Muscle of leg (tissue), 16 donors: ENCODE measurements at places on chromosomes 1 and 21. TPM values are rescaled to one million over a fixed set of nuclear protein-coding genes. Genes with fewer than 3 reads are reported as not detected.

DNA sequence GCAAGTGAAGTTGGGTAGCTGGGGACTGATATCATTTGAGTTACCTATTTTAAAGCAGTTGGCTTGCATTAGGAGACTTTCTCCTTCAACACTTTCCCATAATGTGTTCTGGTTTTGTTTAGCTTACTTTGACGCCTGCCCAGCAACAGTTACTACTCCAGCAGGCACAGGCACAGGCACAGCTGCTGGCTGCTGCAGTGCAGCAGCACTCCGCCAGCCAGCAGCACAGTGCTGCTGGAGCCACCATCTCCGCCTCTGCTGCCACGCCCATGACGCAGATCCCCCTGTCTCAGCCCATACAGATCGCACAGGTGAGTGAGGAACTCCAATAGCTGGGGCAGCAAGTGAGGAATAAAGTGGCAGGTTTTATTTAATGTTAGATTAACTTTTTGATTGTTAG is 144.3 kb downstream of the CD247 start:
- DNase-seq: no peak

DNA sequence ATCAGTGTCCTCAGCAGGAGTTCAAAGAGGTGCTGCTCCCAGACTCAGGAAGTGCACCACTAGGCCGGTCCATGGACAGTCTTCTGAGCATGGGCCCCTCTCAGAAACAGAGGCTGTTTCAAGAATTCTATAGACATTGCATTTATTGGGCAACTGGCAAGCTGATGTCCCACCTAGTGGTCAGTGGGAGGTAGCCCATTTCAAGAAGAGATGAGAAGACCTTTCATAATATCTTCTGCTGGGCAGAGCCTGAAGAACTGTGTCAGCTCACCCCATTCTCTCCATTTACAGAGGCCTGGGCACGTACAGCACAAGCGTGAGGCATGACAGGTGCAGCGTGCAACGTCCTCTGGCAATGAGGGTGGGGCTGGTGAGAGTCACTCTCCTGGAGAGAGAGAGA is 216.0 kb downstream of the DYRK1A start:
- peak; percentile 74 for DNase-seq

The LENEP gene
- total RNA-seq: 0.40 TPM

DNA sequence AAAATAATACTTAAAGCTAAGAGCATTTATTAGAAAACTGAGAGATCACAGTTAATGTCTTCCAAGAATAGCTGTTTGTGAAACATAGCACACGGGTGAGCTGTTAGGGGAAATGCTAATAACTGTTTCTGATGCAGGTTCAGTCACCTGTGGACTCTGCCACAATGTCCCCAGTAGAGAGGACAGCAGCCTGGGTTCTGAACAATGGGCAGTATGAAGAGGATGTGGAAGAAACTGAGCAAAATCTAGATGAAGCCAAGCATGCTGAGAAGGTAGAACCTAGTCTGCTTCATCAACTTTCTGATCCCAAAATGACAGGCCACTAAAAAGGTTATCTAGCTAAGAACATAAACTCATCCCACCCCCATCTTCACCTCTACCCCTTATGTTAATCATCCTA is 32.6 kb downstream of the CLEC20A start:
- no peak for DNase-seq

The ILDR2 gene
- total RNA-seq: 2.5 TPM

The TP73 gene
- total RNA-seq: 0.71 TPM

The CELA2A gene
- 0.13 TPM for total RNA-seq

GRCh38 chr1:56490619-56491018 is 88.7 kb downstream of the PLPP3 start:
- no peak for DNase-seq

DNA sequence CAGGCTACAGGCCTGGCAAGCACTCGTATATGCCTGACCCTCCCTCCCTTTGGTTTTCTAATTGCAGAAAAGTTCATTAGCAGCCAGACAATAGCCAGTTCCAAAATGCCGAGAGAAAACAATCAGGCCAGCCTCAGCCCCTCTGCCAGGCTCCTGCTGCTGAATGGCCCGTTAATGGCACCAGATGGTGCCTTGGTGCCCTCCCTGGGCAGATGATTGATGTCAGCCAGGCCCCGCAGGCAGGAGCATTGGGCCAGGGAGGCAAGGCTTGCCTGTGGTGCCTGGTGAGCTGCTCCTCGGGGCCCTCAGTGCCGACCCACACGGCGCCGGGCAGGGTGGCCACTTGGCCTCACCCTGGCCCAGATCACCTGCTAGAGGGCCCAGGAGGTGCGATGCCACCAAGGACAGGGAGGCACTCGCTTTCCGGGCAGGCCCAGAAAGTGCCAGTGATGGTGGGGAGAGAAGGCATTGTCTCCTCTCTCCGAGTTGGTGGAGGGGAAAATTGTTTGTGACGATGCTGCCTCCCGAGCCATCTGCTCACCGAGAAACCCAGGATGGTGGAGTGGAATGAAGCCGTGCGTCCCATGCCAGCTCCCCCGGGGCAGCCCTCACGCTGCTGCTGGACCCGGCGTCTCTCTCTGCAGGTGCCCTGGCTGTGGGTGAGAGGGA is 28.1 kb downstream of the QSOX1 start:
- no peak for DNase-seq

DNA sequence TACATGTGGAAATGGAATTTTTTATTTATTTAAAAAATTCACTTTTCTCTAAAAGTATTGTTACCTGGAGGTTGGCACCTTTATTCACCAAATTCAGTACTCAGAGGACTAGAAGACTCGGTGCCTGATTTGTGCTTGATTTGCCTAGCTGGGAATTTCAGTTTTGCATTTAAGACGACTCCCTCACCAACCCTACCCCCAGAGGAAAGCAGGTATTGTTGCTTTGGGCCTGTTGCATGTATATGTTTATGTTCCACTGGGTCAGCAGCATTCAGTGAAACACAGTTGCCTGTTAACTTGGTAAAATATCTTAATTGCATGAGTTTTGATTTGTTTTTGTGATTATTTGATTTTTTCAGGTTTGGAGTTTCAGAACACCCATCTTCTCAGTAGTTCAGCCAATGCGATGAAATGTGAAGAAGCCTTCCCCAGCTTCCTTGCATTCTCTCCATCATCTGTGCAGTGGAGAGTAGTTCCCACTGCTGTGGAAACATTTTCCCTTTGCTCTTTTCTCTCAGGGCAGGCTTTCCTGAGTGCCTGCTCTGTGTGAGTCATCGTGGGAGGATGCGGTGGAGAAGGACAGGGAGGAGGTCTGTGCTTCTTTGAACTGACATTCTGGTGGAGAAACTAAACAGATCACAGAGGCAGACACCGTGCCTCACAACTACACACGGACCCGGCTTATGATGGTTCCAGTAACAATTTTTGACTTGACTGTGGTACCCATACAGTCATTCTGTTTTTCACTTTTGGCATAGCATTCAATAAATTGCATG is 6.4 kb downstream of the ADARB1 start:
- no peak for DNase-seq

GRCh38 chr1:93976291-93976690 is 67.1 kb upstream of the GCLM start:
- no peak for DNase-seq

DNA sequence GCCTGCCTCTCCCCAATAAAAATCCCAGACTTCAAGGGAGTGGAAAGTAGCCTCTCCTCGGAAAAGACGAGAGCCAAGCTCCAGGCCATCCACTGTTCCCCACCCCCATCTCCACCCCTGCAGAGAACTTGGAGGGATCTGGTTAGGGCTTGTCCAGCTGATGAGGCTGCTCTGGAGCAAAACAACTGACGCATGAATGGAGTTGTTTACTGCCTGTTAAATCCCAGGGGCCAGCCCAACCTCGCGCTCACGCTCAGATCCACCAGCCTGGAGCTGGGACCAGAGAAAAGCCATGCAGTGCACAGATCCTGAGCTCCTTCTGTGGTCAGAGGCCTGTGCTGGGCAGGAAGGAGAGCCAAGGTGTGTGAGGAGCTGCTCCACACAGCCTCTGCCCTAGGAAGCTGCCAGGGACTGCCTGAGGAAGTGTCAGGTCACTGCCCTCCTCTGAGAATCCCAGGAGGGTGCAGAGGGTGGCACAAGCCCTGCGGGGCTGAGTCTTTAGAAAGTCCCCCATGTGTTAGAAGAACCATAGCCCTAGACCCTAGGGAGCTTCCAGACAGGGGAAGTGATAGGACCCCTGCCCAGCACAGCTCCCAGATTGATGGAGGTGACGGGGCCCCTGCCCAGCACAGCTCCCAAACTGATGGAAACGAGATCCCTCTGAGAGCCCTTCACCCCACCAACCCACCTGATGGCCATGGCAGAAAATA is 109.0 kb upstream of the IPO9 start:
- DNase-seq: peak; percentile 91

The IL23R gene
- 0.04 TPM for total RNA-seq

DNA sequence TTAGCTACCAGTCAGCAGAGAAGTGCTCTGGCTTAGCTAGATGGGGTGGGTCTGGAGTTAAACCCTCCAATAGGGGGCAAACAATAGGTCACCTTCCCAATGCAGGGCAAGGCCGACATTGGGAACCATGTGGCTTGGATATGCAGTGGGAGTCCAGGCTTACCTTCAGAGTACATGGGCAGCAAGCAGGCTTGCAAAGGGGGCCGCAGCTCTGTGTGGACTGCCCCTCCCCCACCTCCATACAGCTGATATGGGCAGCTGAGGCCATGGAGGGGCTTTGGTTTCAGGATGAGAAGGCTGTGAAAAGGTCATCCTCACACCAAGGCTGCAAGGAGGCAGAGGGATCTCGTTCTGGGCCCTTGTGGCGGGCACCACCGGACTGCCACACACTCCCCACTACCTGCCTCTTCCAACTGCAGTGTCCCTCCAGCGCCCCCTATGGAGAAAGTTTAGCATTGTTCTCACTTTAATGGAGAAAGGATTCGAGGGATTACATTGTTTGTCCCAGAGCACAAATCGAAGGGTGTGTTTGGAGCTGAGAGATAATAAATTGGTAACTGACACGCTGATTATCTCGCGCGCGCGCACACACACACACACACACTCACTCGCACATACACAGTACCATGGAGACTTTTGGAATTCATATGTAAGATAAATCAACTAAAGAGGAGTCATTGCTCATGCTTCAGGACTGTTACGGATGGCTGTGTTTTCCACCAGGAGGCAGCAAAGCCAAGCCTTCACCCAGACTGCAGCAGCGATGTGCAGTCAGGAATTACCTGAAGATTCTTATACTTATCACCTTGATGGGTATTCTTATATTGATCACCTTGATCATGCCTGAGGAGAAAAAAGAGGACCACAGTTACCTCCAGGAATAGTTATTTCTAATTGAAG is 7.0 kb upstream of the SMCP start:
- peak; percentile 2 for DNase-seq

DNA sequence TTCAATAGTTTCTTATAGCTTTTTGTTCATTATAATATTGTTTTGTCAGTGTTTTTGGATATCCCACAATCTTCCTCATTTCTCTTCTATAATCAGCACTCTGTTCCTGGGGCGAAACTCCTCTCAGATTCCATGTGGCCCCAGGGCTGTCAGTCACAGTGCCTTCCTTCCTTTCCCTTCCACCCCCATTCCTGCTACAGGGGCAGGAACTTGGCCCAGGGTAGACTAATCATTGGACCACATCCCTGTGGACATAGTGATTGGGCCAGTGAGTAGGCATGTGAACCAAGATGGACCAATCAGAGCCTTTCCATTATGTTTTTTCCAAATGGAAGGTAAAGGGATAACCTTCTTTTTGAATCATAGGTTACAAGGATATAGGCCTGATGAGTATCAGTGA is 78.3 kb downstream of the PGM1 start:
- no peak for DNase-seq

DNA sequence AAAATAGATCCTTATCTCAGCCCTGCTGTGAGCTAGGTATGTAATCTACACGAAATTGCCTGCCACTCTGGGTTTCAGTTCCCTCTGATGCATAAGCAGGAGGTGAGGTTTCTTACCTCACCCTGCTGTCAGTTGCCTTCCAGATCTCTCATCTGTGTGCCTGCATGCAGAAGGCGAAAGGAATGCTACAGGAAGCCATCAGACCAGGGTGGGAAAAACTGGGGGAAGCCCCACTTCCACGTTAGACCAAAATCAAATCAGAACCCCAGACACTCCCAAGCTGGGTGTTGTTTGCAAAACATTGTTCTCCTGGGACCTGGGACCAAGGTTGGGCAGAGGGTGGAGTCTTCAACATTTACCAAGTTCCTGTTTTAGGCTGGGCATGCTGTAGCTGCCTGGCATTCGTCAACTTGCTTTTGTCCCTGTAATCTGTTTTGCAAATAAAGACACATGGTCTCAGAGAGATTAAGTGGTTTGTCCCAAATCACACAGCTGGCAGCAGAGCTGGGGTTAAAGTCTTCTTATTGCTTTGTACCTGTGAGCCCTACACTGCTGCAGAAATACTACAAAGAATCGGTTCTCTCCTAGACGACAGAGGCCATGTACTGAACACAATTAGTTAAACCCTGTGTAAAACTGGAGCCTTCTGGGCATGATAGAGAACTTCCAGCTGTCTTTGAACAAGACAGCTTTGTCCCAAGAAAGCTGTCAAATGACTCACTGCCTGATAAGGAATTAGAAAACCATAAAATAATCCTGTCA is 389.7 kb upstream of the RUNX1 start:
- no peak for DNase-seq

GRCh38 chr1:217919683-217920388 is 288.7 kb downstream of the SPATA17 start:
- DNase-seq: peak; percentile 73

The PPT1 gene
- total RNA-seq: 38.9 TPM

GRCh38 chr1:203954788-203955552 is 93.6 kb downstream of the SNRPE start:
- DNase-seq: no peak

DNA sequence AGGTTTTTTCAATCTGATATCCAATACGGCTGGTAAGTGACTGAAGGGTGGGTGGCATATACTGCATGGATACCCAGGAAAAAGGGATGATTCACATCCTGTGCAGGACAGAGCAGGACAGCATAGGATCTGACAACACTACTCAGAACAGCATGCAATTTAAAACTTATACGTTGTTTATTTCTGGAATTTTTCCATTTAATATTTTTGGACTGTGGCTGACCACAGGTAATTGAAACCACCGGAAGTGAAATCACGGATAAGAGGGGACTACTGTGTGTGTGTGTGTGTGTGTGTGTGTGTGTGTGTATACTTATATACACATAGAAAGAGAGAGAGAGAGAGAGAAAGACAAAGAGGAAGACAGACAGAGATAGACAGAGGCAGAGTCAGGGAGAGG is 23.0 kb downstream of the ERICH3 start:
- no peak for DNase-seq

DNA sequence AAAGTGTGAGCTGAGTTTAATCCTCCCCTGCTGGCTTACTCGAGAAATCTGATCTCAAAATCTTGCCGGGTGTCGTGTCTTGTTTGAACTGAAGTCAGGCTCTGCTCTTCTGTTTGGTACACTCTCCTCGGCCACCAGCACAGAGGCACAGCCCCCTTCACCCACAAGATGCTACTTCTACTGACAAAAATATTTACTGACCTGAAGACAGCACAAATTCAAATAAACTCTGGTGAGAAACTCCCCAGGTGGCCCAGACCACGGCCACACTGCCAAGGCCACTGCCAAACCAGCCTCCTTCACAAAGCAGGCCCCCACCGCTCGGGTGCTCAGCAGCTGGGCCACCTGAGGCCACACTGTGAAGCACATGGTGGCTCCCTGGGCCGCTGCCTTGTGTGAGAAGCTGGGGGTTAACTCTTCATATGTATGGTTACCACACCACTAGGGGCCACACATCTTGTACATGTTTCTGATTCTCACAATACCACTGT is 80.6 kb downstream of the TGFBR3 start:
- no peak for DNase-seq
